ENCODE measurements at places on chromosomes 16 and 17.
A peak's percentile ranks its signal among the peaks of the same experiment; 100 is the strongest.

- DNase-seq: no peak
These were observed 123.4 kb downstream of the ASIC2 start for GRCh38 chr17:33169580-33170285.

- DNase-seq: no peak
These were observed 4.8 kb downstream of the ATP1B2 start for GRCh38 chr17:7655541-7655840.

GRCh38 chr17:30824002-30824355 lies 513 bp downstream of the CRLF3 start:
- DNase-seq: peak; percentile 53

DNA sequence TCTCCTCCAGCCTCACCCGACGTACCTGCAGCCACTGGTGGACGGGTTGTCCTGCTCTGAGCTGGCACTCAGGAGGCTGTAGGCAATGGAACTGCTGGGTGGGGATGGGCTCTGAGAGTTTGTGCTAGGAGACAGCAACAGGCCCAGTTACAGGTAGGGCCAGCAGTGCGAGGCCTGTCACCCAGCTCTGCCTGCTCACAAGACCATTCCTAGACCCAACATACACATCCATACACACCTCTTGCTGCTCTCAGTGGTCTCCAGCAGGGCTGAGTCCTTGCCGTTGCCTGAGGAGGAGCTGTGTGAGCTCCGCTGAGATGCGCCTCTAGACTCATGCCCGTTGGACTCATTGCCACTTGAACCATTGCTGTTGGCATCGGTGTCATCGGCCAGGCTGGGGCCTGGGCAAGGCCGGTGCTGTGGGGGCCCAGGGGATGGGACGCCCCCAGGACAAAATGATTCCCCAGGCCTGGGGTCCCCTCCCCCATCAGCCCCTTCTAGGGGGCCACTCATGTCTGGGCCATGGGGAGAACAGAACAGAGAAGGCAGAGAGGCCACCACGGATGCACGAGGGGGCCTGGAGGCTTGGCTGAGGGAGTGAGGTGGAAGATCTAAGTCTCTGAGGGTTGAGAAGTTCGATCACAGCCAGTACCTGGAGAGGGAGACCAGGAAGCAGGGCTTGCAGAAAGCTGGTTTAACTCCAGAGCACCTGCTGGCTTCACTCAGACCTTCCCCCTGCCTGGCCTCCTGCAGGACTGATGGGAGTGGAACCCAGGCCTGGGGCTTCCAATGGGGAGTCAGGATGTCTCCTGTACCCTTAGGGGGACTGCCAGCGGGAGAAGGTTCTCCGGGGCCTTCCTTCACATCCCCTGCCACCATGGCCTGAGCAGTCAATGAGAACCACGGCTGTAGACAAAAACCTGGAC lies 1.7 kb downstream of the PER1 start:
- DNase-seq: no peak

DNA sequence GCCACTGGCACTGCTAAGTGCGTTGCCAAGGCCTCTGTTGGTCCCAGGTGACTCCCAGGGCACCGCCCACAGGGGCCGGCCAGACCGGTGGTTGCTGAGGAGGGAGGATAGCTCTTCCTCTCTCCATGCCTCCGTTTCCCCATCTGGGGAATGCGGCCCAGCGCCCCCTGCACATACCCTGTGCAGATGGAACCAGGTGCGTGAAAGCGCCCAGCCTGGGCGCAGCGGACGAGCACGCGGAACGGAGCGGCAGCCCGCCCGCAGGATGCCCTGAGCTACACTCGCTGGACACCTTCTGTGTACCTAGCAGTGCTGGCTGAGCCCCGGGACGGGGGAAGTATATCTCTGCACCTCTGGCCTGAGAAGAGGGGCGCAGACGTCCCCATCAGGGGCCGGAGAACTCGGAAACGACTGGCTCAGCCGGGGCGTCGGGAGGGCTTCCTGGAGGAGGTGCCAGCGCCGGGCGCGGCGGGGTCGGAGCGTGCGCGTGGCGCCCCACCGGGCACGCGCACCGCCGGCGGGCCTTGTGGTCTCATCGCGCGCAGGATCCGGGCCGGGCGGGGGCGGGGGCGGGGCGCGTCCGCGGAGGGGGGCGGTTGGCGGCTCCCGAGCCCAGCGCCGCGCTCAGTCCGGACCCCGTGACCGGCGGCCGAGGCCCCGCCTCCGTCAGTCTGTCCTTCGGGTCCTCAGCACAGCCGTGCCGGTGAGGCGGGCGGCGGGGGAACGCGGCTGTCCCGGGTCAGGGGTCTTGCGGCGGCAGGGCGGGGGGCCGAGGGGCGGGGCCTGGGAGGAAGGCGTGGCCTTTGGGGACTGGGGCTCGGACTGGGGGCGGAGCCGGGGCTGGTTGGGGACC lies at the start of the genes CCDC78 and HAGHL:
TSS of gene CCDC78 (minus strand) at position 6 of the 853 bp plus-strand sequence. CDS start 76 bp downstream, outside the sequence.
TSS of gene HAGHL (plus strand) at position 669 of the 853 bp plus-strand sequence. CDS start 404 bp downstream, outside the sequence.
- DNase-seq: peak; percentile 66

DNA sequence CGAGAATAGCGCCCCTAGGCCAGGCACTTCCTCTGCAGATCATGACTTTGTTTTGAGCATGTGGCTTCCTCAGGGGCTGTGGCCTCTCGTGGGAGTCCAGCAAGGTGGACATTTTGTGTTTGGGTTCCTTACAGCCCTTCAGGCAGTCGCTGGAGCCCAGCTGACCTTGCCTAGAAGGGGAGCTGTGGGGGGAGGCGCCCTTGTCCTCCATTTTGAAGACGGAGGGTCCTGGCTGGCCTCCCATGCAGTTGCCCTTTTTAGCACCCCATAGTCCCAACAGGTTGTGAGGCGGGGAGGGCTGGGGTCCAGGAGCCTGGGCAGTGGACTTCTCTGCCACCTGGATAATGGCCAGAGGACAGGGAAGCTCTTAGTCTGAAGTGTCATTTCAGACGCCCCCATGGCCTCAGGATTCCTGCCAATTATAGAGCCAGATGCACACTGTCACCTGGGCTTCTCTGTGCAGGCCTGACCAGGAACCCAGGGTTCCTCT lies 1.4 kb downstream of the SOST start:
- no peak for DNase-seq

- no peak for DNase-seq
These were observed 11.7 kb upstream of the GFAP start for GRCh38 chr17:44926821-44927525.

DNA sequence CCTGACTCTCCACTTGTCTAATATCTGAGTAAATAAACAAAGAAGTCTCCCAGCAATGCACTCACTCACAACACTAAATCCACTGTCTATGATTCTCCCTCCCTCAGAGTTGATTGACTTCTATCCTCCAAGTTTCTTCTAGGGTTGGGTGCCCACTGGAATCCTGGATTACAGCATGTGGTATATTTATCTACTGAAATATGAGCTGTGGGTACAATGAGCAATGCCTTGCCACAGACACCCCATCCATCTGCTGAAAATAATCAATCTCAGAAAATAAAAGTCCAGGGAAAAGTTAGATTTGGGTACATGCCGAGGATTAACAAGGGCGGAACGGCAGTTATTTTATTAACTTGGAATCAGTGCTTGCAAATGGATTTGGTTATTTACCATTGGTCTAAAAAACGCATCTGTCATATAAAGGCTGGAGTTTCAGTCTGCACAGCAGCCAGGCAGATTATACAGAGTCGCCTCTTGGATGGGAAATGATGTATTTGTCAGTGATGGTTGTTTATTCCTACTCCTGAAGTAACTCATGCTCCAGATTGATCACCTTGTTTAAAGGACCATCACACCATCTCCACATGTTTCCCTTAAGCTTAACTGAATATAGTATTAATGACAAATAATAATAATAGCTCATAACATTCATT lies 193.9 kb upstream of the SOX9 start:
- DNase-seq: no peak

DNA sequence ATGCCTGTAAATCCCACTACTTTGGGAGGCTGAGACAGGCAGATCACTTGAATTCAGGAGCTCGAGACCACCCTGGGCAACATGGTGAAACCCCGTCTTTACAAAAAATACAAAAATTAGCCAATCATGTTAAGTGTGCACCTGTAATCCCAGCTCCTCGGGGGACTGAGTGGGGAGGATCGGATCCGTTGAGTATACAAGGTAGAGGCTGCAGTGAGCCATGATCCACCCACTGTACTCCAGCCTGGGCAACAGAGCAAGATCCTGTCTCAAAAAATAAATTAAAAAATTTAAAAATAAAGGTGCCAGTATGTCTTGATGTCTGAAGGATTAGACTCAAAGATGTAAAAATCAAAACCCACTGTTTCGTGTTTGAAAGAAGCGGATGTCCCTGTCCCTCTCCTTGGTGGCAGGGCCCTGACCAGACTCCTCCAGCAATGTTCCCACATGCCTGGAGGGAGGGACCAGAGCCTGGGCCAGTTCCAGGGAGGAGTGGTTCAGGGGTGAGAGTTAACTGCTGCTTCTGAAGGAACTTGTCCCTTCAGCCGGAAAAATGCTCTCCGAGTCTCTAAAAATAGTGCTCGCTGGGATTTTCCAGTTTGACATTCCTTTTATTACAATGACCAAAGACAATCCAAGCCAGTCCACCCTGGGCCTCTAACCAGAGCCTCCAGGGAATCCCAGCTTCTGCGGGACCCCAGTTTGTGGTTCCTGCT lies 9.4 kb upstream of the CMTM4 start:
- no peak for DNase-seq

DNA sequence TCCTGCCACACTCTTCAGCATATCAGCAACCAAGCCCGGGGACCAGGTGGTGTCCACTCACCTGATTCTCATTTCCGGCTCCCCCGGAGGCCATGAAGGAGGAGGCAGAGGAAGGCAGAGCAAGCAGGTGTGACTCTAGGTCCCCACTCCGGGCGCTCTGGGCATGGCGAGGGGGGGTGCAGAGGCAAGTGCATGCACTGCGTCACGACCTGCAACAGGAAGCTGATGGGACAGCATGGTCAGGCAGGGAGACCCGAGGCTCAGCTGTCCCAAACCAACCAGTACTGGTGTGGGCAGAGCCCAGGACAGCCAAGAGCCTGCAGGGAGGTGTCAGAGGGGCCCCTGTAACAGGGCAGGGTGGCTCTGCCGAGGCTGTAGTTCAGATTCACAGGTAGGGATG lies 2.1 kb upstream of the ENGASE start:
- no peak for DNase-seq

GRCh38 chr16:27304881-27305745 lies 8.7 kb upstream of the IL4R start:
- no peak for DNase-seq
